ENCODE measurements at places on chromosomes 16 and 17.
A peak's percentile ranks its signal among the peaks of the same experiment; 100 is the strongest.

GRCh38 chr17:81514739-81515529 lies 2.3 kb upstream of the ACTG1 start:
- peak; percentile 78 for DNase-seq

GRCh38 chr16:25065899-25066298 lies 45.6 kb upstream of the LCMT1 start:
- no peak for DNase-seq

- no peak for DNase-seq
These were observed 45.3 kb upstream of the ZCCHC14 start for GRCh38 chr16:87538160-87538559.

DNA sequence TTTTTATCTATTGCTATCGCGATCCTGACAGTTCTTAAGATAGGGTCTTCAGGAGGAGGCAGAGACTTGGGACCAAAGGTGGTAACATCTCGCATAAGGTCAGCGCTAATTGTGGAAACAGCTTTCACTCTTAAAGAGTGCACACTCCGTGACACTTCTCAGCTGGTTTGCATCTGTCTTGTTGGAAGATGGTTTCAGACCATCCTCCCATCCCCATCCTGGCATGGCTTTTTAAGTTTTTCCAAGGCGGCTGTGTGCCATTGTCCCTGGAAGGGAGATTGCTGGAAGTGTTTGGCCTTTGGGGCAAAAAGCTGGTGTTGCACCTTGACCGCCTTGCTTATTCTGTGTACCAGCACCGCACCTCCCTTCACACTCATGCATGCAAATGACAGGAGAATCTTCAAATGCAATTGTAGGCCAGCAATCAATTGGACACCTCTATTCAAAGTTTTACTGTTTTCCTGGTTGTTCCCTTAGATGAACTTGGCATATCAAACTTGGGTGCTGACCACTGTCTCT lies 1.5 kb downstream of the SOCS7 start:
- DNase-seq = no peak

DNA sequence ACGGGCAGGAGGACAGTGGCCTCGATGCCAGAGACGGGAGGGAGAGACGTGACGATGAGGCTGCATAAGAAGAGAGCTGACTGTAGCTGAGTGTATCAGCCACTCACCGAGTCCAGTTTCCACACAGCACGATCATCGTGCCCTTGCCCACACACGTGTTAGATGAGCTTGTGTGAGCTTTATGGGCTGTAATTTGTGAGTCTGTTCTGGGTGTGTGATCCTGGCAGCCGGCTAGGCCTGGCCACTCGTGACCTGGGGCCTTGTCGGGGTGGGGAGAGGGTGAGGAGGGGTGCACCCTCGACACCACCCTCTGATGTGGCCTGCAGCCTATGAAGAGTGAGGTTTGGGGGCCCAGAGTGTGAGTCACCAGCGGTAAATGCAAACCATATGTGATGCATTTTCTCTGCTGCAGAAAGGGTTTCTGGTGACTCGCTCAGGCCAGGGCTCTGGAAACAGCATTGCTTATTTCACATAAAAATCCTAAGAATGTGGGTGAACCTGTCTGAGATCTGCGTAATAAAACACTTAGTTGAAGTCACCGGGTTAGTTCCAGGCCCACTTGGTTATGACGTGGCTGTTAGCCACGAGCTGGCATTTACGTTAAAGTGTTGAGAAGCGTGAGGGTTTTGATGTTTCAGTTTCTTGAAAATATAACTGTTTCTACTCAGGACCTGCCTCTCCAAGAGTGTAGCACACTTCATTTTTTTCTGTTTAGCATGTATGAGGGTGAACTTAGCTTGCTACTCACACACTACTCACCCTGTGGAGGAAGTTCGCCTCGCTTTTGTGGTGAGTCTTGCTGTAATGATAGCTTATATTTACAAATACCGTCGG lies 4.2 kb downstream of the METRNL start:
- DNase-seq = peak; percentile 83

DNA sequence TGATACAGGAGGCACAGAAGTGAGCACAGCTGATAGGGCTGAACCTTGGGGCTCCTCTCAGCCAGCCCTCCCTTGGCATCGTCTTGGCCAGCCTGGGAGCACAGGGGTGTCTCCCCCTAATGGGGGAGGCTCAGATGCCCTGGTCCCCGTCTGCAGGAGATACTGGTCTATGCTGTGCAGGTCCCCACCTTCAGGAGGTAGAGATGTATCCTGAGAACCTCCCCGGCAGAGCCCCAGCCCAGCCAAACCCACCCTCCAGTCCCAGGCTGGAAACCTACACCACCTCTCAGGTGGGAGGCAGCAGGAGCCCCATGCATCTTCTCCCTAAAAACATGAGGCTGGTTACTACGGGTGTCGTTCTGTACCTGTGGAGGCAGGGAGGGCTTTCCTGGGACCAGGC lies 38.7 kb downstream of the ABCC6 start:
- no peak for DNase-seq

DNA sequence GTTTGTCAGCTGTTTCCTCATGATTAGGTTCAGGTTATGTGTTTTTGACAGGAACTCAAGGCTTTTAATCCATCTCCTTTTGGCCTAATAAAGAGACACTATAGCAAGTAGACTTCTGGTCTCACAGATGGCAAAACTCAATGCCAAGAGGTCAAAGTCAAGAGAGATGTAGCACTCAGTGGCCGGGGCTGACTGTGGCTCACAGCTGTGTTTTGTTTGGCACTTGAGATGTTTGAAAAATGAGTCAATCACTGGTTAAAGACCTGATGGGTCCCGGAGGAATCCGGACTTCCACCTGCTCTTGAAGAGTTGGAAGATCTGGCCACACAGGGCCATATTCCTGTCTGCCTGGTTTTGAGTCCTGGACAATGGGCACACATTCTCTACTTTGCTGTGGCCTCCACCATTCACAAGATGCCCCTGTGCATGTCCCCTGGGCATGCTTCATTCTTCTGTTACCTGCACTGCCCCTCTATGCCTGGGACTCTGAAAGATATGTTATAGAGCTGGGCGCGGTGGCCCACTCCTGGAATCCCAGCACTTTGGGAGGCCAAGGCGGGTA lies 210.3 kb downstream of the SNX29 start:
- no peak for DNase-seq

GRCh38 chr17:5618476-5618875 lies 34.2 kb upstream of the NLRP1 start:
- DNase-seq = no peak

GRCh38 chr17:9968881-9969280 lies 63.8 kb upstream of the RCVRN start:
- no peak for DNase-seq

- DNase-seq = no peak
These were observed 12.4 kb downstream of the ACE start for GRCh38 chr17:63489291-63489690.

GRCh38 chr17:16569358-16569712 lies 331 bp upstream of the ZNF287 start:
- no peak for DNase-seq

GRCh38 chr17:62692721-62693431 lies 65.4 kb downstream of the MRC2 start:
- DNase-seq = no peak

DNA sequence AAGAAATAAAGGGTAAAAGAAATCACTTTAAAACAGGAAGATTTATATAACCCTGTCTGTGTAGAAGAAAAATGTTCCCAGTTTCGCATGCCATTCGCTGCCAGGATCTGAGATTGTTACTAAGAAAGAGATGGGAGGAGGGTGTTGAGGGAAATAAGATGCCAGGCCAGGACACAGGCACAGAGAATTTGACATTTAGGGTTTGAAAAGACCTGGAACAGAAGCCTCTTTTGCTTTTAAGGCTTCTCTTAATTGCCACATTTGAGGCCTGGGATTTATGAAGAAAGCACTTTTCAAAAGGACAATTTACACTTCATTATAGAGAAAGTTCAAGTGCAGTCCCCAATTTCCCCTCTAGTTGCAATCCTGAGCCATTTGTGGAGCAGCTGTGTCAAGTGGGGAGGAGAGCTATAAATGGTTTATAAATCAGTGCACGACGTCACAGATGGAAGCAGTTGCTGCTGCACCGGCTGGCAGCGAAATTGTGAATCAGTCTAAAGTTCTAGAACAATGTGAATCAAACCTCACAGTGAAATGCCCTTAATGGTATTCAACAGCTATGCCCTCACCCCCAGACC lies 26.5 kb upstream of the C16orf87 start:
- peak; percentile 35 for DNase-seq

GRCh38 chr16:4675864-4676786 lies 17.2 kb upstream of the NUDT16L1 start:
- no peak for DNase-seq

GRCh38 chr17:35586569-35587073 lies 501 bp upstream of the AP2B1 start:
- DNase-seq = no peak

DNA sequence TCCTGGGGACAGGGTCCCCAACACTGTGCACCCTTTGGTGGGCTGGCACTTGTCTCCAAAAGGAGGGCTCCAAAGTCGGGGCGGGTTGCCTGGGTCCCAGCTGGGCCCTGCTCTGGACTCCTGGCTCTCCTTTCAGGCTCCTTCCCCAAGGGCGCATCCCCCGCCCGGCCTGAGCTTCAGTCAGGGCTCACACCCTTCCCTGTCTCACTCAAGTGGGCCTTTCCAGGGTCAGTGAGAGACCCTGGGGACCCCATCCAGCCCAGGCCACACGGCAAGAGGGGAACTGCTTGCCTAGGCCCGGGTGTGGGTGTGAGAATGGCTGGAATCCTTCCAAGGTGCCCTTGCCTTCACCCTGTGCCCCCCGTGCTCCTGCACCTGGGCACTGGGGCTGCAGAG lies 41.8 kb upstream of the SLC38A10 start:
- DNase-seq = no peak

DNA sequence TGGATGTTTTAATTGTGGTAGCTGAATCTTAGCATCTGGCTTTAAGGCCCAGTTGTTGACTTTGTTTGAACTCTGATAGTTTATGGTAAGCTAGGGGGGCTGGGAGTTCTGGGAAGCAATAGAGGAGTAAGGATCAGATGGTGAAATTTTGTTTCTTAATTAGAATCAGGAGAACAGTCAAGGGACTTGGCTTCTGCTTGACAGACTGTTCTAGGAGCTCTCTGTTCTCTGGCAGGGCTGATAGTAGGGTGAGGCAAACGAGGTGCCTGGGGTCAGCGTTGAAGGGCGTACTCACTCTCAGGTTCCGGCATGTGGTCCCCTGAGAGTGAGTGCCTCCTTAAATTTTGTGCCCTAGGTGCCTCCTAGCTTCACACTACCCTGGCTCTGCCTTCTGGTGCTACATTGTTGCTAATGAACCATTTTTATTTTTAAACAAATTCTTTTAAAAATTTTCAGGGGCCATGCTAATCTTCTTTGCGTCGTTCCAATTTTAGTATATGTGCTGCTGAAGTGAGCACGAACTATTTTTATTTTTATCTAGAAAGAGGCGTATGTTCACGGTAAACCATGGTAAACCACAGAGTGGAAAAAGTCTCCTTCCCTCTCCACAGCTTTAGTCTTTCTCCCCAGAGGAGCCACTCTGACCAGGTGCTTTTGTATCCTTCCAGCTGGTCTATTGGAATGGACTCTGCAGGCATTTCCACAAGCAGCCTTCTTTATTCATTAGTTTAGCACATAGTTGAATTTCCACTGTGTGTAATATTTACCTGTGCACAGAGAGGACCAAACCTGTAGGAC lies 19.7 kb downstream of the SLC7A6 start:
- DNase-seq = no peak

Data from hindlimb muscle (tissue), 1 donor.